ENCODE measurements at places on chromosomes 5 and 9.

GRCh38 chr5:126015235-126016181, 407.7 kb upstream of the GRAMD2B start:
- DNase-seq, result no peak

DNA sequence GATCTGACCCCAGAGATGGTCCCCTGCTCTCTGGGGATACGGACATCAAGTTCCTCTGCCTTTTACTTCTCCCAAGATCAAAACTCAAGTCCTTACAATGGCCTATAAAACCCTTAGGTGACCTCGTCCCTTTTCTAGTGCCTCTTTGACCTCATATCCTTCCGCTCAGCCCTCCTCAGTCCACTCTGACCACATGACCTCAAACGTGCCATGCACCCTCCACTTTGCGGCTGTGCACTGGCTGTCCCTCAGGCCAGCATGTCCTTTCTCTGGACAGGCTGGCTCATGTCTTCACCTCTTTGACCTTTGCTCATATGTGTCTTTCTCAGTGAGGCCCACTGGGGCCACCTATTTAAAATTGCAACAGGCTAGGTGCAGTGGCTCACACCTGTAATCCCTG, 14.7 kb downstream of the TRMO start:
- no peak for DNase-seq

DNA sequence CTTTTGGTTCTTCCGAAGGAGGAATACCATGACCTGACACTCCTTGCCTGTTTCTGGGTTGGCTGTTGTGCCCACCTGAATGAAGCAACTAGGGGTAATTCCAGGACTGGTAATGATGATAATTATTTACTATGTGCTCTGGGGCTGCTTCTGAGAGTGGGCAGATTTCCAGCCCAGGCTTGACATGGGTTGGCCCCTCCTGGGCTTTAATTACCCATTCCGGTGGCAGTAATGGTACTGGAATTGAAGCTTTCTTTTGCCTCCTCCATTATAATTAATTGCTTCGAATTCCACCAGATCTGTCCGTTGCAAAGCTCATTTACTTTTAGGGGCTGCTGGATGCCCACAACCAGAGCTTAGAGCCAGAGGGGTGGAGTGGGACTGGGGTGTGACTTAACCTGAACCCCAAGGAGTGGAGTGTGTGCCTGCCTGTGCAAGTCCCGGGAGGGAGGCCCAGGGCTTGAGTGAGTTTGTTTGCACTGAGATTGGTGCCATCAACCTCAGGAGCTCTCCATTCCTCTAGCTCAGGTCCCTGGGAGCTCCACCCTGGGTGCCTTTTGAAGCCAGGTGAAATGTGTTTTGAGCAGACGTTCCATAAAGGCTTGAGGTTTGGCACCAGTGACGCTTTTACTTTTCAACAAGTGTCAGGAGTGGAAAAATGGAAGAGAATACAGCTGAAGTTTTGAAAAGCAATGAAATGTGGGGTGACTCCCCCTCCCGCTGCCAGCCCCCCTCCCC, 214.6 kb downstream of the PDZD2 start:
- DNase-seq, result no peak

- no peak for DNase-seq
These were observed 38.7 kb upstream of the SEMA4D start for GRCh38 chr9:89536600-89536999.

GRCh38 chr9:849431-849830, 7.9 kb downstream of the DMRT1 start:
- DNase-seq, result no peak

DNA sequence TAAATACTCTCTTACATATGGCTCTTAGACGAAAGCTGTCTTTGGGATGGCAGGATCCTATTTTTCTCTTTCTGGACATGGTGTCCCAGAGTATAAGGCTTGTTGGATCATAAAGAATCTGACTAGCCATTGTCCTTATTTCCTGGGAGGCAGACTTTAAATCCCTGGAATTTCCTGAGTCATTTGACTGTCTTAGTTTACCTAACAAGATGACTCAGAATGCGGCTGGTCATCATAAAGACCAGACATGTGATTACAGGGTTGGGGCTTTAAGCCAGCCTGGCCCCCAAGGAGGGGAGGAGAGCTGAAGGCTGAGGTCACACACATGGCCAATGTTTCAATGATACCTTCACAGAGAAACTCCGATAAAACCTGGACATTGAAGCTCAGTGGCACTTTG, 37.2 kb downstream of the FAM240B start:
- DNase-seq, result no peak

DNA sequence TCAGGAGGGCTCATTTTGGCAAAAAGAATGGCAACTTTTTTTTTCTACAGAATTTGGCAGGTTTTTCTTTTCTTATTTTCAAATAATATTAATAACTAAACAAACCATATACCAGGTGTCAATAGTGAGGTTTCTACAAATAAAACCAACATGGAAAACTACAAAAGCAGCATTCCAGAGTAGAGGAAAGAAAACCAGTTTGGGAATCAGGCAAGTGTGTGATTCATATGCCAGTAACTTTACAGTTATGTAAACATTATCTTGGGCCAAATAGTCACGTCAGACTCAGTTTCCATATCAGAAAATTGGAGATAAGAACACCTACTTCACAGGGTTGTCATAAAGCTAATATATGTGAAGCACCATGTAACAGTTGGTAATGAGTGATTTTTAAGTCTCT, 51.7 kb downstream of the FBXW11 start:
- DNase-seq, result no peak

DNA sequence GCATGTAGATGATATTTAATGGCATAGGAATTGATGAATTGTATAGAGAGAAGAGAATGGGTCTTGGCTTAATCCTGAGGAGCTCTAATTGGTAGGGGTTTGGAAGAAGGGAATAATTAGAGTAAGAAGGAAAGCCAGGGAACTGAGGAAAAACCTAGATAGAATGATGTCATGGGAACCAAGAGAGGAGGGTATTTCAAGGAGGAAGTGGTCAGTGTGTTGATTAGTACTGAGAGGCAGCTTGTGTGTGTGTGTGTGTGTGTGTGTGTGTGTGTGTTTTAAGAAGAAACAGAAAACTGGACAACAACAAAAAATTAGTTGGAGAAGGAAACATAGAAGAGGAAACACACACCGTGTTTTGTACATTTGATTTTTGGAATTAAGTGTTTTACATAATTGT, 42.8 kb downstream of the MAST4 start:
- DNase-seq, result no peak

DNA sequence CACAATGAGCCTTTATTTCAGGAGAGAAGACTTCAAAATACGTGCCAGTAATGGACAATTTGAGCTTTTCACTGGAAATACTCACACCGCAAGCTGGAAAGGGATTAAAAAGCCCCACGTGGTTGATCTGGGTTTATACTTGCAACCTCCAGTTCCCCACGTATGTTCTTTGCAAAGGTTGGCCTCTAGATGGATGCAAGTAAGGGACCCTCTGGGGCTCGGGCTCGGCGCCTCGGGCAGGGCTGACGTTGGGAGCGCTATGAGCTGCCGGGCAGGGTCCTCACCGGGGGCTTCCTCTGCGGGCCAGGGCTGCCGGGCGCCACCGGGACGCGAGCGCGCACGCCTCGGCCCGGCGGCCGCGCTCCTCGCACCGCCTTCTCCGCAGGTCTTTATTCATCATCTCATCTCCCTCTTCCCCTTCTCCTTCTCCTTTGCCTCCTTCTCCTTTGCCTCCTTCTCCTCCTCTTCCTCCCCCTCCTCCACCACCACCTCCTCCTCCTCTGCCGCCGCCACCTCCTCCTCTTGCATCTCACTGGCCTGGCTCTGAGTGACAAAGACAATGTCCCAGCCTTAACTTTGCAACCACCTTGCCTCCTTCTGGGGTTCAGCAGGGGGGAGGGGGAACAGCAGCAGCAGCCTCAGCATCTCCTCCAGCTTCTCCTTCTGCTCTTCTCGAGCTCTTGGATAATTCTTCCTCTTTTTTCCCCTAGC, 701 bp upstream of the ZNF462 start:
- no peak for DNase-seq

DNA sequence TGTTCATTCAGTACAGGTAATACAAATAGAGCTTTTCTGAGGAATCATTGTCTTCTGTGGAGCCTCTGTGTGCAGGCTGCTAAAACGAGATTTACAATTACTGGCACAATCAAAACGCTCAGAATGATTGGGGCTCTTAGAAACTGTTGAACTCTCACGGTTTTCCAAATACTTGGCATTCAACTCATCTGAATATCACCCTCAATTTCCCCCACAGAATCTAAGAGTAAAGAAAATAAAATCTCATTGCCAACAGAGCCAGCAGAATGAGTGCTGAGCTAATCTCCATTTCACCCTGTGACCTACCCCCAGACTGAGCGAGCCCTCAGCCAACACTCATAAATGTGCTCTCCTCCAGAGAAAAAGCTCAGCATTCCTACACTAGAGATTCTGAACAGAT, 35.3 kb upstream of the TMED7 start:
- DNase-seq, result no peak

DNA sequence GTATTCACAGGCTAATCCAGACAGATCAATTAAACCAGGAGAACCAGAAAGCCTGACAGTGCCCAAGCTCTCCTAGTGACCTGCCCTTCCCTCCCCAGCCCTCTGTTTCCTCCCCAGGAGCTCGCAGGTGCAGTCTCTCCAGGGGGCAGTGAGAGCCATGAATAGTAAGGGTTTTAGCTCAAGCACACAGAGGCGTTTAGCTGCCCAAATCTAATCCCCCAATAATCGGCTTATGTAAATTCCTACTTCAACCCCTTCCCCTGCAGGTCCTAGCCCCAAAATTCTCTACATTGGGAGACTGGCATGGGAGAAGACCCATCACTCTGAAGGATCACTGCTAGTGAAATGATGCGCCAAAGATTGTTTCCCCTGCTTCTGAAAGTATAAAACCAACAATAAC, 10.5 kb upstream of the TAL2 start:
- DNase-seq, result no peak

DNA sequence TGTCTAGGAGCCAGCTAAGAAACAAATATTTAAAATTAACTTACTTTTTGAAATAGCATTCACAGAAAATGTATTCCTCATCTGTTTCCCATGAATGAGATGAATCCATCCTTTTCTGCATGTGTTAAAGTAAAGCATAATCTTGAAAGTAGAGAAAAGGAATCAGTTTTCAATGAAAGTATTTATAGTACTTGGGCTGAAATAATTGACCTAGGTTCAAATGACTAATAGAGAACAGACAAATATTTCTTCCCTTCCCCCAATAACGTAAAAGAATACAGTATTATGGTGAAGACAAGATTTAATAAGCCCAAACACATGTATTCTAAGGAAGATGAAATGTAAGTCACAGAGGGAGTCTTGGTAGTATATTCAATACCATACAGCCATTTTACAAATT, 403.5 kb downstream of the ZNF608 start:
- no peak for DNase-seq

GRCh38 chr9:124373851-124374250, 41.4 kb downstream of the PSMB7 start:
- DNase-seq, result no peak

DNA sequence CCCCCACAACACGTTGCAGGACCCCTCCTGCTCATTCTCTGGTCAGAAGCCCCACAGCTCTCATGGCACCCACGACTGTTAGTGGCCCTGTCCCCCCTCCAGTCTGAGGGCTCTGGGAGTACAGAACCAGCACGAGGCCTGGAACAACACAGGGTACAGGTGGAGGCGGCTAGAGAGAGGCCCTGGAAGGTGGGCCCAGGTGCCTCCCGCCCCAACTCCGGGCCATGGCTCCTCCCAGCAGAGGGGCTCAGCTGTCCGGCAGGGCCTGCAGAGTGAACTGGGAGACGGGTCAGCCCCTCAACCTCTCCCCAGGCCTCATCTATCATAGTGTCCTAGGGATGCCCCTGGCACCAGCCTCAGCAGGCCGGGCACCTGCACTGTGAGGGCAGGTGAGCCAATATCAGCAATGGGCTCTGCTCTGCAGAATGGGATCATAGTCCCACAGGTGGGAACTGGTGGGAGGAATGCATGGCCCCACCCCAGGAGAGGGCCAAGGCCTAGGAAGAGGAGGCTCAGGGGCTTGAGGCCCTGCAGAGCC, 58.6 kb downstream of the BARX1 start:
- no peak for DNase-seq

DNA sequence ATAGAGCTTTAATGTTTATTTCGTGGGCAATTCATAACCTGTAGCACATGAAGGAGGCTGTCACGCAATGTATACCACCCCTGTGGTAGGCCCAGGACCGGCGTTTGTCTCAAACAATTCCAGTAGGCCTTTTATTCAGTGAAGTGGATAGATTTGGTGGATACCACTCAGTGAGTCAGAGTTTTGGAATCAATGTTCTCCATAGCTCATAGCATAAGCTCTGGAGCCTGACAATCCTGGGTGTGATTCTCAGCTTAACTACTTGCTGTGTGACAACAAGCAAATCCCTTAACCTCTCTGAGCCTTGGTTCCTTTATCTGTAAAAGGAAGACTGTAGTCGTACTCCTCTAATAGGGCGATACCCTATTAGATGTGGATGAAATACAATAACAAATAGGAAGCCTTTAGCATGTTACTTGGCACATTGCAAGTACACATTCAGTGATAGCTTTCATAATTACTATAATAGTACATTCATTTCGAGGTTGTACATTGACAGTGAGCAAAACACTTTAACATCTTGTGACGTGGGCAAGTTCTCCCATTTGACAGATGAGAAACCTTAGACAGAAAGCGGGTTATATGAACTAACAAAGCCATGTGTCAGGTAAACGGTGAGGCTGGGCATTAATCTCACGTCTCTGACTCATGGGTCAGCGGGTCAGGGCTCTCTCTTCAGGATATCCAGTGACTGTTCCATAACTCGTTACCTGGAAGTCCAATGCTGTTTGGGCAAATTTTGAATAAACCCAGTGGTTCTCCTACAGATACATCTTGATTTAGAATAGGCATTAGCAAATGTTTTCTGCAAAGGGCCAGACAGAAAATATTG, 130.8 kb downstream of the C9orf152 start:
- no peak for DNase-seq

DNA sequence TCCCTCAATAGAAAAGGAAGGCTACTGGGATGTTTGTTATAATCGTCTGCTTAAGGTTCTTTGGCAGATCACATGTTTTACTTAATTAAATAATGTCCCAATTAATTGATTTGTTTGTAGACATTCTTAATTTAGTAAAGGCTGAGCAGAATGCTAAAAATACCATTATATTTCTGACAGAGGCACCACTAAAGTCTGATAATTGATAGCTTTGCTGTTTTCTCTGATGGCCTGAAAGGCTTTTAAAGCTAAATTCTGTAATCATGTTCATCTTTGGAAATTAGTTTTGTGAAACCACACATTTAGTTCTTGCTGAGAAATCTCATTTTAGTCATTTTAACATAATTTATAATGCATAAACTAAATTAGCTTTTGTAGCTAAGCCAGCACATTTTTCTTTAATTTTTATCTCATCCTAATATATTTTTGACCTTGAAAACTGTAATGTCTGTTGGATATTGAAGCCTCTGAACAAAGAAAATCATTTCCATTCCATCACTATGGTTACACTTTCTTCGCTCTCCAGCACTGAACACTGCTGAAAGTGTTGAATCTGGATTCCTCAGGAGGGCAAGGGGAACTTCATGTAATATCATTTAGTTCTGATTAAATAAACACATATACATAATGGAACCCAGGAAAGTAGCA, 329.4 kb downstream of the ELAVL2 start:
- no peak for DNase-seq

Measured in activated T-cell treated with anti-CD3 and anti-CD28 coated beads for 4 hours (primary cell).